ENCODE measurements at places on chromosomes 7 and 10.
A peak's percentile ranks its signal among the peaks of the same experiment; 100 is the strongest.

- DNase-seq = no peak
These were observed 110.4 kb downstream of the NRCAM start for GRCh38 chr7:108345710-108346336.

GRCh38 chr10:34978080-34978479, 112.1 kb downstream of the CUL2 start:
- DNase-seq = peak; percentile 49

DNA sequence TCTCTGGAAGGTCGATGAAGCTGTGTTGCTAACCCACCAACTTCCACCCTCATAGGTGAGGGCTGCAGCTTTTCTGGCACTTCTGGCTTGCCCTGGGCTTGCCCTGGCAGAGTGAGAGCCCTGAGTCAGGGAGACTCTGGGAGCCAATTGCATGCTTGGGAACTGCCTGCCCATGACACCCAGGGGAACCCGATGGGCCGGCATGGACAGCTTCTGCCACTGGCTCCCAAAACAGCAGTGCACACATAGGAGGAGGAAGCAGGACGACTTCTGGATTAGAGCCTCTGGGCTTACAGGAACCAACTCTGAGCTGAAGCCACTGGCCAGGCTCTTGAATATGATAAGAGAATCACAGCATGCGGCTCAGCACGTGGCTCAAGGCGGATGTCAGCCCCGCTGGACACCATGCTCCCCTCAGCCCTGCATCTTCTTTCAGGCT, 135.2 kb upstream of the UNC5B start:
- no peak for DNase-seq

DNA sequence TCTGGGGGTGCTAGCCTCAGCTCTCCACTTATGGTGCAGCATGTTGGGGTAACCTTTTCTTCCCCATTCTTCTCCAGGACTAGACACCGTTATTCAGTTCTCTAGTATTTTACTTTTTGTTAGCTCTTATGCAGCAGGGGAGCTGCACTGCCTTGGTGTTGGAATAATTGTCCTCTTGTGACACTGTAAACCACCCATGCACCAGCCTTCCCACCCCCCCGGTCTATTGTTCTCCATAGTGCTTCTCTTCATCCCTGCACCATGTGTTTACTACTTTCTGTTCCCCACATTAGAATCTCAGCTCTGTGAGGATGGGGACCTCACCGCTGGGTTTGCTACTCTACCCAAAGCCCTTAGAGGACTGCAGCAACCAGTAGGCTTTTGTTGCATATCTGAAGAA, 230.7 kb downstream of the RPS24 start:
- DNase-seq = no peak

- no peak for DNase-seq
These were observed 197.1 kb downstream of the PHTF2 start for GRCh38 chr7:77995717-77996116.

- no peak for DNase-seq
These were observed 51.5 kb downstream of the CCDC71L start for GRCh38 chr7:106609416-106609815.

DNA sequence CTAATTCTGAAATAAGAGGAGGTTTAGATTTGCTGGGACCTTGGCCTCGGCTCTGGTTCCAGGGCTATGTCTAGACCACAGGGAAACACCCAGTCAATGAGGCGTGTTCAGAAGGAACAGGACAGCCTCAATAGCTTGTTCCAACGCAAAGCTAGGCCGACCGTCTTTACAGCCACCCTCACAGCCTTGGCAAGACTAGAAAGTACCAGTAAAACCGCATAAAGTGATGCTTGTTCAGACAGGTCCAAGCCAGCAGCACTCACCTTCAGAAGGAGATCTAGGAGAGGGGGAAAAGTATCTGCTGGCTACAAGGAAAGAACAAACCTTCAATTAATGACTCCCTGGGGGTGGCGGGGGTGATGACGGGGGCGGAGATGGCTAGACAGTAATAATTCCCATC, 50.1 kb upstream of the LMTK2 start:
- DNase-seq = no peak

DNA sequence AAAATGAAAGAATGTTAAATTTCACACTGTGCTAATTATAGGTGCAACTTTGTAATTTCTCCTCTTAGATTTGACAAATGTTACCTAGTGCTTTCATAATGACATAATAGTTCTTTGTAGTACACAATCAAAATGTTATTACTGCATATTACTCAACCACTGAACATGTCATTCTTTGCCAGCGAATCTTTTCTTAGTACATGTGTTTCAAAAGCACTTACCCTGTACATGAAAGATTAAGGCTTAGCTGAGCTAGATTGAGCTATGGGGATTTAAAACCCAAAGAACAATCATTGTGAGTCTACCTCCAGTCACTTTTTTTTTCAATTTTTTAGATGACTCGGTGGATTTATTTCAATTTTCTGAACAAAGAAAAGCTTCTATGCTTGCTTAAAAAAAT, 123.5 kb upstream of the FERD3L start:
- no peak for DNase-seq

GRCh38 chr10:75634947-75635346, 203.5 kb downstream of the LRMDA start:
- DNase-seq = no peak

DNA sequence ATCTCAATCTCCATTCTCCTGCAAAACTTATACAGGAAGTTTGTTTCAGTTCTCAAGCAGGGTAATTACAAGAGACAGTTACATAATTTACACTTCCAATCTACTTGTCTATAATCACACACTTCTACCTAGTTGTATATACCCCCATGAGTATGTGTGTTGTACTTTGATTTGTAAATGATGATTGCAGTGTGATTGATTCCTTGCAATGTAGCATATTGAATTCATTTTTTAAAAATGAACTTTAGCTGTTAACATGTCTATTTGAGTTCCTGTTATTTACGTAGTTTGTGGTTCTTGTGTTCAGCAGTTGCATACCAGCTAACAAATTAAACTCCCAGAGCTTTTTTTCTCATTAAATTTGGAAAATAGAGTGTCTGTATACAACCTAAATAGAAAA, 102.5 kb upstream of the SAMD8 start:
- DNase-seq = no peak

DNA sequence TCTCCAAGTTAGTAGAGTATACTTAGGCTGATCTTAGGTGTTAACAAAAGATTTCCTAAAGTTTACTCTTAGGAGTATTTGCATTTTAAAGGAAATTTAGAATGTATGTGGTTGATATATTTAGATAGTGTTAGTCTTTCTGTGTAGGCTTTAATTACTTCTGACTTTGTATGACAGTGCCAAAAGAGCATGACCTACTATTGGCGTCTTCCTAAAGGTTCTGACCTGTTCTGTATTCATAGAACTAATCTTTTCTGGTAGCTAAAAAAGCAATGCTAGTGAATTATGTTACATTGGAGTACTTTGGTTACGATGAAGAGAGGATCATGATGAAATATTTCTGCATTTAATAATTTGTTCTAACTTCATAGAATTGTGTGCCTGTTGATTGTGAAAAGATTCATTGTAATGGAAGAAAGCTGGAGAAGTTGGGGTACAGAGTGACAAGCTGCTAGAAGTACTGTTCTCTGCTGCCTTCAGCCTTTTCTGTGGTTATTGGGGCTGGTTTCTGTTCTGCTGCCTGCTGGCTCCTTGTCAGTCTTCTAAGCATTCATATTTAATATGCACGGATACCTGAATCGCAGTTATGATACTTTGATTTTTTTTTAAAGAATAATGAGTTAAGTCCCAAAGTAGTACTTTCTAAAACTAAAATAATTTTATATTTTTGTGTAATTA, 13.2 kb downstream of the WAC start:
- no peak for DNase-seq

DNA sequence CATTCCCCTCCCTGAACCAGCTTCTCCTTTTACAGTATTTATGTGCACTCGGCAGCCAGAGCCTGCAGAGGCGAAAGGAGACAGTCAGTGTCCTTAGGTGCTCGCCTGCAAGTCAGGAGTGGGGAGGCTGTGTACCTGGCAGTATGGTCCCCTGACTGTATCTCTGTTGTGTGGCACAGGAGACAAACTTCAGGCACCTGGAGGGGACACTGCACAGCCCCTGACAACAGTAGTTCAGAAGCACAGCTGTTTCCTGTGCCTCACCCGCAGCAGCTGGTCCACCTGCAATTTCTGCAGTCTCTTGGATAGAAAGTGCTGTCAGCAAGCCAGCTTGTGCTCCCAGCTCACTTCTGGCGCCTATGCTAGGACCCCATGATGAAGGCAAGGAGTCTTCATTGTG, 73.4 kb upstream of the LAMB4 start:
- DNase-seq = no peak

DNA sequence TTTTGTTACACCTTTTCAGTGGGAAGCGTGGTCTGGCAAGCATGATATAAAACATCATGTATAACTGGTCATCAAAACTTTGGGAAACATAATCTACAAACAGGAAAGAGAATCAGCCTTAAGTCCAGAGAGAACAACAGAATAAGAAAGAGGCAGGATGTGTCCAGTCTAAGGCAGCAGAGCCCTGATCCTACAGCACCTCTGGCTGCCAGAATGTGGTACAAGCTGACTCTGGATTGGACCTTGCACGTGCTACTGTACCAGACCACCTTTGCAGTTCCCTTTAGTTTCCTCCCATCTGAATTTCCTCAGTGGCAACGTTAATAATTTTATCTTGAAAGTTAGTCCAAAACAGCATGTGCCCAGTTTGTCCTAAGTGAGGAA, 824.6 kb upstream of the IGFBP3 start:
- no peak for DNase-seq

DNA sequence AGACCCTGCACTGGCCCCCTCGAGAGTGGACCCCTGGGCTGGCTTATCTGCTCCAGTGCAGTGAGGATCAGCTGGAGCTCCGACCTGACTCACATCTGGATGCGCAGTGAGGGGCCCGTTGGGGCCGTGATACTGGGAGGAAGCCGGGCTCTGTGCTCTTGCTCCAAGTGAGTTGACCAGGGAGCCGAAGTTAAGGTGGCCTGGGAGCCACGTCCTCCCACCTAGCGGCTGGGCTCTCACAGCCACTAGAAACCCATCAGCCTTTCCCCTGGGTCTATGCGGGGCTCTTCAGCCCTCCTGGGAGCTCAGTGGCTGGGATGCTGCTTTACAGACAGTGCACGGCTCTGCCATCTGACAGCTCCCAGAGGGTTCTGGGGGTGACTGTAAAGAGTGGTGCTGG, 9.1 kb downstream of the ALKBH4 start:
- no peak for DNase-seq

- no peak for DNase-seq
These were observed 72.2 kb downstream of the CACUL1 start for GRCh38 chr10:118682533-118682932.

DNA sequence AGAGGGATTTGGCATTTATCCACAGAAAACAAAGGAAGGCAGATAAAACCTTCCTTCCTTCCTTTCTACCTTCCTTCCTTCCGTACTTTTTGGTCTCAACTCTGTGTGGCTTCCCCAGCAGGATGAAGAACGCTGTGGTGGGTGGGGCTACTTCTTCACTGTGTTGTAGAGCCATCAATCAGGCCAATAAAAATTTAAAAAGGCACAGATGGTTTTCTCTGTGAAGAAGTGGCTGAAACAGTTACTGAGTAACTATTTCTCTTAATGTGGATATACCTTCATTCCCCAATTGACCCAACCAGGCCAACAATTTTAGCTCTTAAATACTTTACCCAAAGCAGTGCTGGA, 75.8 kb downstream of the ZNF92 start:
- DNase-seq = no peak

- DNase-seq = no peak
These were observed 68.4 kb upstream of the ITGB1 start for GRCh38 chr10:33026422-33026821.

- no peak for DNase-seq
These were observed 55.7 kb downstream of the IKZF1 start for GRCh38 chr7:50359995-50360925.

All from chondrocyte (in vitro differentiated cells).